ENCODE measurements at places on chromosomes 2 and 18.

DNA sequence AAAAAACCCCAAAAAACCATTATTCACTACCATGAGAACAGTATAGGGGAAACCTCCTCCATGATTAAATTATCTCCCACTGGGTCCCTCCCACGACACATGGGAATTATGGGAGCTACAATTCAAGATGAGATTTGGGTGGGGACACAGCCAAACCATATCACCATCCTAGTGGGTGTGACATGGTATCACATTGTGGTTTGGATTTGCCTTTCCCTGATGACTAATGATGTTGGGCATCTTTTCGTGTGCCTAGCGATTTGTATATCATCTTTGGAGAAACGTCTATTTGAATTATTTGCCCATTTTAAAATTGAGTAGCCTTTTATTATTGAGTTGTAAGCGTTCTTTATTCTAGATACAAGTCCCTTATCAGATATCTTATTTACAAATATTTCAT, 8.7 kb upstream of the ASAP2 start:
- no peak for DNase-seq

DNA sequence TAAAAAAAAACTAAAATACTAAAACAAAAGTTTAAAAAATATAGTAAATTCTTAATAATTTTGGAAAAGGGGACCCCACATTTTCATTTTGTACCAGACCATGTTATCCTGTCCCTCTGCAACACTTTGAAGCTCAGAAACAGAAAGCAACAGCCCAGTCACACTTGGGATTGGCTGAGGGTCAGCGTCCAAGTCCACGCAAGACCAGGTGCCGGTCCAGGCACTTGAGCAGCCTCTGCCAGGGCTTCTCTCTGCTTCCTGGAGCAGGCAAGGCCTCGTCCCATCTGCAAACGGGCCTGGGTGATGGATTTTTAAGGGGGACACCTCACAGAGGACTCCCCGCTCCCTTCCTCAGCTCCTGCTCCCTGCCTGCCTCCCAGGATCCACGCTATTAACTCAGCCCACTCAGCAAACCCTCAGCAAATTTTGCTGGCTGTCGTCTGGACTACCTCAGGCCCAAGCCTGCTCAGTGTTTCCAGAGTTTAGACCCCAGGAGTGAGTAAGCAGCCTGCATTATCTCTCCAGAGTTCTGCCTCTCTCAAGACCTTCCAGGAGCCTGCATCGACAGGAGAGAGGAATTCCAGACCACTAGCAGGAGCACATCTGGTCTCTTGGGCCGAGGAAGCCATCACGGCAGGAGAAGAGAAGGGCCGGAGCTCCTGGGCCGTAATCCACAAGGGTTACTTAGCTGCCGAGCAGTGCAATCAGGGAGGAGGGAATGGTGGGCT, 88.7 kb upstream of the STPG4 start:
- DNase-seq: no peak

GRCh38 chr2:181585732-181586131, 71.2 kb downstream of the CERKL start:
- DNase-seq: no peak

GRCh38 chr18:73741946-73742345, 405.7 kb downstream of the FBXO15 start:
- DNase-seq: no peak

GRCh38 chr2:226796840-226797288, 2.8 kb downstream of the IRS1 start:
- DNase-seq: no peak

GRCh38 chr2:138279871-138280270, 221.7 kb upstream of the SPOPL start:
- no peak for DNase-seq

DNA sequence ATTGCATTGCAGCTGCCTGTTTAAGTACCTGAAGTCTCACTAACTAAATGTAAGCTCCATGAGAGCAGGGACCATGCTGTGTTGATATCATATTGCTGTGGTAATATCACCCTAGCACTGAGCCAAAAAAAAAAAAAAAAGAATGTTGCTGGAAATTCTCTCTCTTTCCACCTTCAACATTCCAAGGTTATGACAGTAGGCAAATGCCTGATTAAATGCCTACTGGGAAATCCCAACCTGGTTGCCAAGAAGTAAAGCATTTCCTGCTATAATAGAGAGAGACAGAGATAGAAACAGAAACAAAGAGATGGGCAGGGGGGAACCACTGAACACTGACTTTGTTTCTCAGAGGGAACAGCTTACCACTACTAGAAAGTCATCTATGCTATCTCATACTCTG, 1604.2 kb downstream of the LRP1B start:
- DNase-seq: no peak

GRCh38 chr2:143452817-143453451, 323.7 kb downstream of the ARHGAP15 start:
- DNase-seq: peak; percentile 73

DNA sequence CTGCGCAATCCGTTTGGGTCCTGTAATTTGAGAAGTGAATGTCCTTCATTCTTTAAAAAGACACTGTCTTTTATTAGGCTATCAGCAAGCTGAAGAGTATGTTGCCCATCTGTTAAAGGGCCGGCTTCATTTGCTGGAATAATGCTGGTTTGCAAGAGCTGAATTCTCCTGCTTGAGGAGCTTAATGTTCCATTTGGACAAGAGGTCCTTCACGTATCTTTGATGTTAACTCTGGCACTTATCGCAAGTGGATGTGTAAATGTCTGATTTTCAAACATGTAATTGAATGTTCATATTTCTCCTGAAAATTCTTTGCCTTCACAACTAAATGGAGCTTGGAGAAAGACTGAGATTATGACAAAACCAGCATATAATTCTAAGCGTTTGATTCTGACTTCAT, 280.8 kb upstream of the NRP2 start:
- no peak for DNase-seq

DNA sequence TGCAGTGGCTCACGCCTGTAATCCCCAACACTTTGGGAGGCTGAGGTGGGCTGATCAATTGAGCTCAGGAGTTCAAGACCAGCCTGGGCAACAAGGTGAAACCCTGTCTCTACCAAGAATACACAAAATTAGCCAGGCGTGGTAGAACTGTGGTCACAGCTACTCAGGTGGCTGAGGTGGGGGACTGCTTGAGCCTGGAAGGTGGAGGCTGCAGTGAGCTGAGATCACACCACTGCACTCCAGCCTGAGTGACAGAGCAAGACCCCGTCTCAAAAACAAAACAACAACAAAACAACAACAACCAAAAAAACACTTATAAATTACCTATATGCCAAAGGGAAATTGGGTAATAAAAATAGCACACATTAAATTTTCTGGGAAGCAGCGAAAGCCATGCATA, 141.6 kb downstream of the HDAC4 start:
- DNase-seq: peak; percentile 41

DNA sequence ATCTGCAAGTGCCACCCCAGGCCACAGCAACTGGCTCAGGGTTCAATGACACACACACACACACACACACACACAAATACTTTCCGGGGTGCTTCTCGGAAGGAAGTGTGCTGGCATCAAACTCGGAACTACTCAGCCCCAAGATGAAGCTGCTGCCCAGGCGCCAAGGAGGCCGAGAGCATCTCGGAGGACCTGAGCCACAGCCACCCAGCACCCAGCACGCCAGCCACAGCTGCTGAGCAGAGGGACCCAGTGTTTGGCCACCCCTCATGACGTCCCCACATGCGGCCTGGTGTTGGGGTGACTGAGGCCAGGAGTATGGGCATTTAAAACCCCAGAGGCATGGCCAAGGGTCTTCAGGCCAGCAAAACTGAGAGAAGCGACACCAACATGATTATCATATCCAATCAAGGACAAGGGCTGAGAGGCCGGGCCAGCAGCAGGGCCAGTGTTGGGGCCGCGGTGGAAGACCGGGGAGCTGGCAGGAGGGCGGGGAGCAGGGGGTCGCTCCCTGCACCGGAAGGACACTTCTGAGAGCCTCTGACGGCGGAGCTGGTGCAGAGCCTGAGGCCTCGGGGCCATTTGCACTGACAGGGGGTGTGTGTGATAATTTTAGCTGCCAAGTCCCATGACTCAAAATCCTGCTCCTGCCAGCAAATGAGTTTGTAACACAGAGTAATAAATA, 61.8 kb downstream of the BIN1 start:
- no peak for DNase-seq

GRCh38 chr18:27004056-27004829, 138.7 kb upstream of the AQP4 start:
- no peak for DNase-seq

Data from activated CD4-positive, alpha-beta T cell treated with anti-CD3 and anti-CD28 coated beads, Interleukin-2, Interleukin-6, amounts not matched to agents 100 ng/mL and 50 ng/mL, durations not matched to agents 16 hours and 8 hours (primary cell).